ENCODE measurements at places on chromosomes 1 and 21. TPM values are rescaled to one million over a fixed set of nuclear protein-coding genes. Genes with fewer than 3 reads are reported as not detected.

DNA sequence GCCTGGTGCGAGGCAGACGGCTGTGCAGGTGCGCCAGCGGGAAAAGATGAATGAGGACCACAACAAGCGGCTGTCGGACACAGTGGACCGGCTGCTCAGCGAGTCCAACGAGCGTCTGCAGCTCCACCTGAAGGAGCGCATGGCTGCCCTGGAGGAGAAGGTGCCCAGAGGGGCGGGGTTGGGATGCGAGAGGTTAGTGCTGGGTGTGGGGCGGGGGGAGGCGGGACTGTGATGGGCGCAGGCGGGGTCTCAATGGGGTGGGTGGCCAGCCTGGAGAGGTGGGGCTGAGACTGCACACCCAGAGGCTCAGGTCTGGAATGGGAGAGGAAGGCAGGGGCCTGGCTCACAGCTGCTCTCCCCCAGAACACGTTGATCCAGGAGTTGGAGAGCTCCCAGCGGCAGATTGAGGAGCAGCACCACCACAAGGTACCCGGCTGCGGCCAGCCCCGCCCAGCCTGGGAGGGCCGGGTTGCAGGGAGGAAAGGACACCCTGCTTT, 22.3 kb downstream of the PPFIA4 start:
- no peak for DNase-seq

DNA sequence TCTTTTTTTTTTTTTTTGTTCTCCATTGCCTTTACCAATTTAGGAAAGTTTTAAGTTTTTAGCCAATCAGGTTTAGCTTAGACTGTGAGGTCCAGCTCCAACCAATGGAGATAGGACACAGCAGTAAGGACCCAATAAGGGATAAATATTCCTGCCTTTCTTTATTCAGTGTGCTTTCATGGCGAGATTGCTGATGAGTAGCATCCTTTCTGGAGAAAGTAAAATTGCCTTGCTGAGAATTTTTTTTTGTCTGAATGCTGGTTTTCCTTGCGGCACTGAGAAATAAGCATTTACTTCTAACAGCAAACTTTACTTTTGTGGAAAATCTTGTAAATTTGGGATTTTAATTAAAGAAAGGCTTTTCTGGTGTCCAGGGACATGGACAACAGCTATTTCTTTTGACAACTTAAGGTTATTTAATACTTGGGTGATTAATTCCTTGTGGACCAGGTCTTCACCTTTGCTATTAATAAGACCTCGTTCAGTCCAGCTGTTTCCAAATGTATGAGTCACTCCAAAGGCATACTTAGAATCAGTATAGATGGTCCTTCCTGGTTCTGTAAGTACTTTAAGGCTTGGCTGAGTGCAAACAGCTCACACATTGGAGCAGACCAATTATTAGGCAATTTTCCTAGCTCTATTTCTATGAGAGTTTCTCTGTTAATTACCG, 54.1 kb downstream of the SERINC2 start:
- DNase-seq = no peak

GRCh38 chr1:26779098-26779668, 8.6 kb upstream of the PIGV start:
- no peak for DNase-seq

- no peak for DNase-seq
Observed at GRCh38 chr1:59063501-59063900, 233.4 kb upstream of the FGGY start.

DNA sequence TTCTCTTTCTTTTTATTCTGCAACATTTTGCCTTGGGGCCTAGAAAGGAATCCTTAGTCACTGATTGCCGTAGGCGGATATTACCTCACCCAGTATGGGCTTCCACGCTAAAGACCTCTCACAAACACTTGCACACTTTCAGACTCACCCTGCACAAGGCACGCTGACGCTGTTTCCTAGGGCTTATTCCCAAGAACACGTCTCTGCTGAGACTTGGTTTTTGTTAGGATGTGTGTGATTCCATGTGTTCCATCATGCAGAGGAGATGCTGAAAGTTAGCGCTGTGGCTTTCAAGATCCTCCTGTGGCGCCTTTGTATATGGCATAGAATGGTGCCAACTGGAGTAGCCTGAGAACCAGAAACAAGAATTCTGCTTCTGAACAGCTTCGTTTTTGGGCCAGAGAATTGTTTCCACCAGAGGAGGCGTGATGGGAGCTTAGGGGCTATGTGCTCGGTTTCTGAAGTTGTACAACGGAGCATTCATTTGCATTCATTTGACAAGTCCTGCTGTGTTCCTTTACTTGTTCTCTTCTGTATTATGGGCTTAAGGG, 297.0 kb downstream of the DISC1 start:
- no peak for DNase-seq

DNA sequence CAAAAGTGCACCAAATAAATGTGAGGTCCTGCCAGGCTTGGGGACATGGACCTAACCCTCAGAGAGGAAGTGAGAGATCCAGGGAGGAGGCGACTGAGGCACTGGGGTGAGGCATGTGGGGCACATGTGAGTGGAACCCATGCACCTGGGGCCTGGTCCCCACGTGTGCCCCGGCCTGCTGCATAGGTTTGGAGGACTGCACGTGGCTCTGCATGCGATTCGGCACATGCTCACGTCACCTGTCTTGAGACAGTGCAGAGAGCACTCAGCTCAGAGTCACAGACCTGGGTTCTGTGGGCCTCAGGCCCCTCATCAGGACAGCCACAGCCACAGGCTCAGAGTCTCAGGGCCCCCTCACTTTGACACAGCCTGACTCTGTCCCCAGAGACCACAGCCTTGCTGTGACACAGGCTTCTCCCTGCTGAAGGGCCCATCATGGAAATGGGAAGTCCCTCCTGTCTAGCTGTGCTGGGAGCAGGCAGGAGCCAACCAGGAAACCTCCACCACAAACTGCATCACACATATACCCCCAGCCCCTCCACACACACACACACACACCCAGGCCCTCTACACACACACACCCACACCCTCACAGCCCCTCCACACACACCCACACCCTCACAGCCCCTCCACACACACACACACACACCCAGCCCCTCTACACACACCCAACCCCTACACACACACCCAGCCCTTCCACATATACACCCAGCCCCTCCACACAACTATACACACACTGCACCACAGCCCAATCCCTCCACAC, 48.2 kb downstream of the SLC9A1 start:
- no peak for DNase-seq

- no peak for DNase-seq
Observed at GRCh38 chr21:35563885-35564451, 496.4 kb downstream of the SETD4 start.

DNA sequence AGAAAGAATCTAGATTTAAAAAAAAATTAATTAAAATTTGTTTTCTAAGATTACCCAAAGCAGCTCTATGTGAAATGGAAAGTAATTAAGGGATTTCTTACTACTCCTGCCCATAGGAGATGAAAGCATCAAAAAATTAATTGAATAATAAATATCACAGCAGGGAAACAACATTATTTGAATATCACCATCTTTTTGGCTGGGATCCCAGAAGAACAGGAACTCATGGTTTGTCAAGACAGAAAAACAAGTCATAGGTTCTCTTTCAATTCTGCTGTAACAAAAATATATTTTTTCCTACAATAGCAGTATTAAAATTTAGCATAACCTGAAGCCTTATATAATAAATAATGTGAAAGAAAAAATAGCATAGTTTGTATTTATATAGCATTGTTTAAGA, 1713.4 kb downstream of the NCAM2 start:
- no peak for DNase-seq

- no peak for DNase-seq
Observed at GRCh38 chr1:26296340-26297056, 9.9 kb downstream of the UBXN11 start.

DNA sequence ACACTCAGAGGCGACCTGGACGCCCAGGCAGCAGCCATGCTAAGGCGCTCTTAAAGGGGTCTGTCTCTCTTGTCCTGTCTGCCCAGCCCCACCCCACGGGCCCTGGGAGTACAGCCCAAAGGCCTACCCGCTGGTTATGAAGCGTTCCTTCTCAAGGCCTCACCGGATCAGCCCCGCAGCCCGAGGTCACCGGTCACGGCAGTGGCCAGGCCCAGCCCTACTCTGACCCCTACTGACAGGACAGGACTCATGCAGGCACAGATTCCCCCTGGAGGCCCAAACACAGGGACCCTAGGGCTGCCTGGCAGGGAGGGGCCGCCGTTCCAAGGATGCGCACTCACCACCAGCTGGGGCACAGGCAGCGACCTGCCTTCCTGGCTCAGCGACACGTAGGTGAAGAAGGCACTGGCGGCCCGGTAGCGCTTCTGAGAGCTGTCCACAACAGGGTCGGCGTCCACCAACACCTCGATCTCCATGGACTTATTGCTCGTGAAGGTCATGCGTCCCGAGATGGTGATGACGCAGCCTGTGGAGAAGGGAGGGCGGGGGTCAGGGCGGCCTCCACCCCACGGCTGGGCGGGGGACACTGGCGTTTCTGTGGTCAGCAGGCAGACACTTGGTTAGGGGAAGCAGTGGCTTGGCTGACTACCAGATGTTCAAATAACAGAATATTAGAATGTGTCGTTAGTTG, 20.0 kb upstream of the GPR153 start:
- DNase-seq = no peak

DNA sequence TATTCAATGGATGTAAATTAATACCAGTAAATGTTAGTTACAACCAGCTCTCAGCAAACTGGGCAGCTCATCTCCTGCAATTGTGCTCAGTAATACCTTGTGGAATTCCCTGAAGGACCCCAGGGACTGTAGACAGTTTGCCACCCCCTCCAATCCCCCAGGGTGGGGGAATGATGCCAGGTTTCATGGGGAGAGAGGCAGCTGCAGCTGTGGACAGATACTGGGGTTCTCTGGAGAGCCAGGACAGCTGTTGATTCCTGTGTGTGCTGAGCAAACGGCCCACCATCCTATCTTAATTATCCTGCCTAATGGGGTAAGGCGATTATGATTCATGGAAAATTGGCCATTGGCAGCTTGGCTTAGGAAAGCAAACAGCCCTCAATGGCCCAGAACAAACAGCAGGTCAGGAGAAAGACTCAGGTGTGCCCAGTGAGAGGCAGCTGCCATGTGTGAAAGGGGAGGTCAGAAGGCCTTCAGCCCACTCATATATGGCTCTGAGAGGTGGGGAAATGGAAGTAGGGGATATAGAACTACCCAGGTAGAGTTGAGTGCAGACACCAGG, 148.9 kb upstream of the CTTNBP2NL start:
- DNase-seq = no peak

- DNase-seq = no peak
Observed at GRCh38 chr1:200367841-200368534, 41.8 kb downstream of the ZNF281 start.

GRCh38 chr1:112546076-112546475, 37.3 kb downstream of the WNT2B start:
- DNase-seq = no peak

GRCh38 chr1:218412171-218412570, 67.0 kb downstream of the TGFB2 start:
- no peak for DNase-seq

GRCh38 chr1:222867316-222867715, 52.5 kb downstream of the DISP1 start:
- no peak for DNase-seq

- no peak for DNase-seq
Observed at GRCh38 chr21:36097427-36098181, 27.8 kb downstream of the CBR1 start.

GRCh38 chr1:35807614-35808449, at the start of gene AGO4:
Gene AGO4, plus strand, starts transcription at chr1:35808016. Its CDS starts 401 bp downstream, at chr1:35808417.
- DNase-seq = no peak

- DNase-seq = no peak
Observed at GRCh38 chr1:93471911-93472310, 24.0 kb downstream of the FNBP1L start.

- no peak for DNase-seq
Observed at GRCh38 chr1:14815175-14815877, 216.8 kb downstream of the KAZN start.

DNA sequence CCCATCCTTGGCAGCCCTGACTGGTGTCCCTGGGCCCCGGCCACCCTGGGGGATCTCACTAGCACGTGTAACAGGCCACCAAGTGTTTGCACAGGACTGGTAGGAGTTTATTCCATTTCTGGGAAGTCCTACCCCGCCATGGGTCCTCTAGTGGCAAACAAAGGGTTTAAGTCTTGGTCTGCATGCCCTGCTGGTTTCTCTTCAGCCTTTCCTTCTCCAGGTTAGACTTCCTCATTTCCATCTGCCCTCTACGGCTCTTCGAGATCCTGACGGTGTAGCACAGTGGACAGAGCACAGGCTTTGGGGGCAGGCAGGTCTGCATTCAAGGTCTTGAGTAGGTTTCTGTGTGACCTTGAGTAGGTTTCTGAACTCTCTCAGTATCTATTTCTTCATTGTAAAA, 2.8 kb downstream of the AGTRAP start:
- DNase-seq = no peak

- DNase-seq = no peak
Observed at GRCh38 chr1:83508485-83509151, 490.3 kb downstream of the TTLL7 start.

DNA sequence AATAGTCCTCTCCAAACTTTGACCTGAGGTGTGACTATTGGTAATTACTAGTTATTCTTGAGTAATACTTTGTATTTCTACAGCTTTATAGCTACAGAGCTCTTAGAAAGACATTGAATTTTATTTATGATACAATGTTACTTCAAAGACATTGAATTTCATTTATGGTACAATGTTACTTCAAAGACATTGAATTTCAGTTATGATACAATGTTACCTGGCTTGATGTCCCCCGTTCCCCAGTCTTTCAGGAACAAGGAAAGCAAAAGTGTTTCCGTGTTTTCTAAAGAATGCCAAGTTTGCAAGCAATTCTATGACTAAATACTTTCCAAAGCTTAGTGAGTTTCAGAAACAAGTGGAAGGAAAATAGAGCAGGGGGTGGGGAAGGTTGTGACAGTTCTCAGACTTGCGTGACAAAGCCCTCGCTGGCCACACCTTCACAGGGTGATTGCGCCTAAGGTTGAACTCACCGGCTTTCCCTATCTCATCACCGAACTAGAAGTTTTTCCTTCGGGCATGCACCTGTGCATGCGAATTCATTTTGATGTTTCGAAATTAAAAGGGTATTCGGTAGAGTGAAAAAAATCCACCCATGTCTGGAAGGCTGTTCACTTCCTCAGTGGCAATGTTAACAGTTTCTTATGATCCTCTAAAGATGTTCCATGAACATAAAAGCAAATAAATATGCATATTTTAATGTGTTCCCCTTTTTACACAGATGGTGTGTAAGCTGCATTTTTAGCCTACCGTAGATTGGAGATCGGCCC, 909 bp upstream of the PAXBP1 start:
- DNase-seq = no peak

GRCh38 chr1:160179336-160179735, 11.0 kb upstream of the CASQ1 start:
- no peak for DNase-seq

Gene SHISAL2A
- not detected for polyA plus RNA-seq

Gene BRDT
- not detected for polyA plus RNA-seq

Gene SLC22A15
- 9.3 TPM for polyA plus RNA-seq

Gene GPR52
- 0.15 TPM for polyA plus RNA-seq

Gene WDR3
- 36.2 TPM for polyA plus RNA-seq

Gene SLC1A7
- polyA plus RNA-seq = not detected

Gene SLAMF7
- 31.0 TPM for polyA plus RNA-seq
